HCEC 1CT (cell line): ENCODE measurements at places on chromosomes 4 and X.
A peak's percentile ranks its signal among the peaks of the same experiment; 100 is the strongest.

DNA sequence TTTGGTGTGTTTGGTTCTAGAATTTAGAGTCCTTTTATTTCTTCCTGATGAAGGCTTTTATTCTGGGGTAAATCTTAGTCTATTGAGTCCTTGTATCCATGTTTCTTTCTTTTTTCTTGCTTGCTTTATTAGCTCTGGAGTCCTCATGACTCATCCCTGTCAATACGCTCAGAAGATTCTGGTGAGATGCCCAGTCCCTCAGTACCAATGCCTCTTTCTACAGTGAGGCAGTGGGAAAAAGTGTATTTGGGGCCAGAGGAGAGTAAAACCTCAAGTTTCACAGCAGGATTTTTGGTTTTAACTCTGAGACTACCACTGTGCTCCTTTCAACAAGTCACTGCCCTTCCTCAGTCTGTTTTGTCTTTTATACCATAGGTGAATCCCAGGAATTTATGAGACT lies 368.0 kb downstream of the GBA3 start:
- DNase-seq: no peak

- DNase-seq: no peak
These were observed 65.9 kb downstream of the DIPK2B start for GRCh38 chrX:45134775-45135174.

- no peak for DNase-seq
These were observed 856.8 kb downstream of the STIM2 start for GRCh38 chr4:27717431-27717755.

GRCh38 chrX:54865208-54865607 lies 55.4 kb upstream of the TRO start:
- DNase-seq: no peak

DNA sequence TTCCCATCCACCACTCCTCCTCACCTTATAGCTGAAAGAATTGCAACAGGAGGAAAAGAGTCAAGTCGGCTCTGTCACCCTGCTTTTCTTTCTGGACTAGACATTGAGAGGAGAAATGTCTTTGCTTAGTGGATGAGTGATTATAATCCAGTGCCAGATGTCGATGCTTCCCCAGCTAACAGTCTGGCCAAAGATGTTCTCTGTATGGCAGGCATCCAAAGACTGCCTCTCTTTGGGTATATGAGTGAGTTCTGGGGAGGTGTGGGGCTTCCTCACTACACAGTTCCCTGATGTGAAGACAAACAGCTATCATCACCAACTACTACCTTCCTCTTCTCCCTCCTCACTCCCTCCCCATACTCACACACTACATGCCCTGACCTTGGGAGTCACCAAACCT lies 90.9 kb downstream of the COMMD8 start:
- DNase-seq: peak; percentile 9

DNA sequence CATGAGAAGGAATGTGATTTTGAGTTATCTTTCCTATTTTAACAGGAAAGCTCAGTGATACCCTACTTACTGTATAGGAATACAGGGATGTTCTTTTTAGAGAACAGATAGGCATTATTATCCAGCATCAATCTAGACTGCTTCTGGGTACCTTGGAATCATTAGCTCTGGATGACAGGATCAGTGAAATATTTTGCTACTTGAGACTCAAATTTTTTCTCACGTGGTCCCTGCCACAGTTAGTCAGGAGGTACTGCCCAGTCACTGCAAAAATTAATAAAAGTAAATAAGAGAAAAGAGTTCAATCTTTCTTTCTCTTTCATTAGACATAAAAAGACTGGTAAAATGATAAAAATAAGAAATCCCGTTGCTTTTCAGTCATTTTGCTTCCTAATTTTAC lies 5.5 kb downstream of the ZNF827 start:
- no peak for DNase-seq

DNA sequence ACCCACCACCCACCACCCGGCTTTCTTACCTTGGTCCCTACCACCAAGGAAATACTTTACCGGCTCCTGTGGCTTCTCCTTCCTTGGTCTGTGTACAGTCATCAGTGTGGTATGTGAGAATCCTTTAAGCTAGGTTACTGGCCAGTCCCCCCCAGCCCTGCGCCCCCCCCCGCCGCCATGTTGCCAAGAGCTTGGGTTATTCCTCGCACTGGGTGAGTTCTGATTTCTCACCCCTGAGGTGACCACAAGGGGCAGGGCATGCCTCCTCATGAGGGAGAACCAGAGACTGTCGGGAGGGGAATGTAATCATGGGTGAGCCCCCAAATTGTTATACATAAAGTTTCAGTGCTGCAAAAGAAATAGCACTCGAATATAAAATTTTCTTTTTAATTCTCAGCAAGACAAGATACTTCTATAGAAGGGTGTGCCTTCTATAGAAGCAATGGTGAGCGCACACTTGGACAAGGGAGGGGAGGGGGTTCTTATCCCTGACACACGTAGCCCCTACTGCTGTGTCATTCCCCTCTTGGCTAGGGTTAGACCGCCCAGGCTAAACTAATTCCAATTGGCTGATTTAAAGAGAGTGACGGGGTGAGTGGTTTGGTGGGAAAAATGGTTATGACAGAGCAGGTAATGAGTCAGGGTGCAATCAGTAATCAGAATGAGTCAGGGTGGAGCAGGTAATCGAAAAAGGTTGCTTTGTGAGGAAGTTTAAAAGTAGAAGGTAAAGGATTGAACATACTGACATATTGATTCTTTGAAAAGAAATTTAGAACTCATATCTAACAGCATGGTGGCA lies 133.2 kb downstream of the KDM6A start:
- DNase-seq: peak; percentile 5

DNA sequence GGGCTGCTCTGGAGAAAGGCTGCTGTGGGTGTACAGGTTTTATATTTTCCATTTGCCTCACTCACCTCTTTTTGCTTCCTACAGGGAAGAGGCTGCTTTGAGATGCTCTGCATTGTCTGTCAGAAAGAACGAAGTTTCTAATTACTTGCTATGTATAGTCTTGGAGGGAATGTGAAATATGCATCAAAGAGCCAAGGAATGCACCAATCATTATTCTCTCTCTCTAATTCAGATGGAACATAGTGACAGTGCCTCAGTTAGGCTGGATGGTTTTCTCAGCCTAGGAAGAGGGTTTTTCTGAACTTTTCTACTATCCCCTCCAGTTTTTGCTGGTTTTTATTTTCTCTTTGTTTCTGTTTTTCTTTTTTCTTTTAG lies 106.8 kb upstream of the SLC4A4 start:
- no peak for DNase-seq
